ENCODE measurements at places on chromosomes 5 and 9.

- no peak for DNase-seq
These were observed at the start of gene PCDHA10 for GRCh38 chr5:140855772-140856674. PCDHA10 (plus strand) TSS chr5:140855897; CDS start chr5:140856049, 152 bp downstream.

- no peak for DNase-seq
These were observed 18.2 kb downstream of the NR2F1 start for GRCh38 chr5:93601071-93601801.

DNA sequence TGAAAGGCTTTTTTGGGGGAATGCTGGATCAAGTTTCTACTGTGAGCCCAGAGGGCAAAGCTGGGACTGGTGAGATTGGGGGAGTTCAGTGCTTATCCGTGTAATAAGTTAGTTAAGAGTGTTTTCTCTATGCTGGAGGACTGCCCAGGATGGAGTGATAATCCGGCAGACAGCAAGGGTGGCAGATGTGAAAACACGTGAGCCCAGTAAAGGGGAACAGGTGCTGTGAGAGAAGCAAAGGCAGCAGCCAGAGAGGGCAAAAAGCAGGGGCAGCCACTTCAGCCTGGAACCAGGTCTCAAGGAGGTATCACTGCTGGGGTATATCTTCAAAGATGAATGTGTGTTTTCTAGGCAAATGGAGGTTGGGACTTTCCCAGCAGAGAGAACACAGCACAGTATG lies 53.9 kb downstream of the GALNT10 start:
- DNase-seq, result no peak

GRCh38 chr5:97529354-97529985 lies 346.4 kb upstream of the RIOK2 start:
- no peak for DNase-seq

DNA sequence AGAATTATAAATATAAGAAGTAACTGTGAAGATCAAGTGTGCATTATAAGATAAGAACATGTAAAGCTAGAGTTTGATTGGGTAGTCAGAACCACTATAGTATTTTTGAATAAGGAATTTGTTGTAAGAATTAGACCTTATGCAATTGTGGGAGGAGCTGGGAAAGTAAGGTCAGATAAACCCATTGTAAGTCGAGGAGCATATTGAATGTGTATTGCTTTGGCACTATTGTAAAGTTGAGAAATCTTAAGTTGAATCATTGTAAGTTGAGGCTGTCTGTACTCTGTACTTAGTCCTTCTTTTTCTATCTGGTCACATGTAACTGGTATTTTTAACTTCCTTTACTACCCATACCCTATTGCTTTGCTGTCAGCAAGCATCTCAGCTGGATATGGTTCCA lies 158.7 kb downstream of the CCDC171 start:
- no peak for DNase-seq

GRCh38 chr5:173581408-173582215 lies 34.8 kb downstream of the BOD1 start:
- DNase-seq, result peak; percentile 28

DNA sequence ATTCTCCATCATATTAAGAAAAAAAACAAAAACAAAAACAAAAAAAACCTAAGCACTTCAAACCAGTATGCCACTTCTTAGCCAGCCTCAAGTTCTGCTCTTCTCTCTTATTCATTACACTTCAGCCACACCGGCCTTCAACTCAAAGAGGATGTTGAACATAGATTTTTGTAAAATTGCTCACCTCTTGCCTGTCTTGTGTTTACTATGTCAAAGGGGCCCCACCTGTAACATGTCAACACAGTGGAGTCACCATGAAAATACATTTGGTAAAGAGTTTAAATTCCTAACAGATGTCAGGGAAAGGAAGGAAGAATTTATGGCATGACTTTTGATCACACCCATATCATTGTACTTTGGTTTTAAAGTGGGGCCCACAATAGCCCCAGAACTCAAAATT lies 121.1 kb upstream of the GHR start:
- no peak for DNase-seq

All from effector memory CD8-positive, alpha-beta T cell (primary cell).